ENCODE measurements at places on chromosomes 6 and 20.

GRCh38 chr20:44279228-44279627, 31.8 kb downstream of the FITM2 start:
- no peak for DNase-seq

- no peak for DNase-seq
Observed at GRCh38 chr6:154611847-154612246, 101.4 kb upstream of the CNKSR3 start.

- no peak for DNase-seq
Observed at GRCh38 chr6:33985313-33985751, 160.6 kb downstream of the GRM4 start.

DNA sequence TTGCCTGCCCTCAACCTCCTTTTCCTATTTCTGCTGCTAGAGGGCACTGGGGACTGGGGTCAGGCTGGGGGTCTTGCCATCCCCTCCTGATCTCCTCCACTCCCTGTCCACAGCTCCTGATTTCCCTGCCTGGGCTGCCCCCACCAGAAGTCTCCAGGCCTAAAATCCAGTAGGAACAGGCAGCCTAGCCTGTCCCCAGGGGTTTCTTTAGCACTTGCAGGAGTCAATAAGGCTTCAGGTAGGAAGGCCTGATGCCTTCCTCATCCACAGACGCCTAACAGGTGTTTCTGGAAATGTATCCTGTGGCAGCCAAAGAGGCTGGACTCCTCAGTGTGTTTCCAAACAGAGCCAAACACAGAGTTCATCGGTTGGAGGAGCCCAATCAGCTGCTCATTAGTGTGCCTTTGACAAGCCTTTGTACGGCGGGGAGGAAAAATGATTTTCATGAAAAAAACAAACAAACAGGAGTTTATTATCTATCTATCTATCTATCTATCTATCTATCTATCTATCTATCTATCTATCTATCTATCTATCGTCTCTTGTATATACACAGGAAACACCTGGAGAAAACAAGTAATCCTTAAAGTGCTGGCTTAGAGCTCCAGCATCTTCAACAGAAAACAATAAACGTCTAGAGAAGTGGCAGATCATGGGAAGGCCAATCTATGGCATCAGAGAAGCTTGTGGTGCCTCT, 3.7 kb upstream of the RAET1E start:
- no peak for DNase-seq

GRCh38 chr20:4089756-4090487, 74.6 kb upstream of the RNF24 start:
- no peak for DNase-seq

DNA sequence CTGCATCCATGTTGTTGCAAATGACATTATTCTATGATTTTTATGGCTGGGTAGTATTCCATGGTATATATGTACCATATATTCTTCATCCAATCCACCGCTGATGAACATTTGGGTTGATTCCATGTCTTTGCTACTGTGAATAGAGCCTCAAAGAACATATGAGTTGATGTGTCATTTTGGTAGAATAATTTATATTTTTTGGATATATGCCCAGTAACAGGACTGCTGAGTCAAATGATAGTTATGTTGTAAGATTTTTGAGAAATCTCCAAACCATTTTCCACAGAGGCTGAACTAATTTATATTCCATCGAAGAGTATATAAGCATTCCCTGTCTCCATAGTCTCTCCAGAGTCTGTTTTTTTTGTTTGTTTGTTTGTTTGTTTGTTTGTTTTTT, 1373.5 kb downstream of the GRIK2 start:
- DNase-seq = no peak

GRCh38 chr20:63223121-63223825, 7.3 kb upstream of the YTHDF1 start:
- no peak for DNase-seq

DNA sequence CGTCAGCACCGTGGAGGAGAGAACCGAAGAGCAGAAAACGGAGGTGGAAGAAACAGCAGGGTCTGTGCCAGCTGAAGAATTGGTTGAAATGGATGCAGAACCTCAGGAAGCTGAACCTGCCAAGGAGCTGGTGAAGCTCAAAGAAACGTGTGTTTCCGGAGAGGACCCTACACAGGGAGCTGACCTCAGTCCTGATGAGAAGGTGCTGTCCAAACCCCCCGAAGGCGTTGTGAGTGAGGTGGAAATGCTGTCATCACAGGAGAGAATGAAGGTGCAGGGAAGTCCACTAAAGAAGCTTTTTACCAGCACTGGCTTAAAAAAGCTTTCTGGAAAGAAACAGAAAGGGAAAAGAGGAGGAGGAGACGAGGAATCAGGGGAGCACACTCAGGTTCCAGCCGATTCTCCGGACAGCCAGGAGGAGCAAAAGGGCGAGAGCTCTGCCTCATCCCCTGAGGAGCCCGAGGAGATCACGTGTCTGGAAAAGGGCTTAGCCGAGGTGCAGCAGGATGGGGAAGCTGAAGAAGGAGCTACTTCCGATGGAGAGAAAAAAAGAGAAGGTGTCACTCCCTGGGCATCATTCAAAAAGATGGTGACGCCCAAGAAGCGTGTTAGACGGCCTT, 41.6 kb downstream of the ZBTB2 start:
- no peak for DNase-seq

DNA sequence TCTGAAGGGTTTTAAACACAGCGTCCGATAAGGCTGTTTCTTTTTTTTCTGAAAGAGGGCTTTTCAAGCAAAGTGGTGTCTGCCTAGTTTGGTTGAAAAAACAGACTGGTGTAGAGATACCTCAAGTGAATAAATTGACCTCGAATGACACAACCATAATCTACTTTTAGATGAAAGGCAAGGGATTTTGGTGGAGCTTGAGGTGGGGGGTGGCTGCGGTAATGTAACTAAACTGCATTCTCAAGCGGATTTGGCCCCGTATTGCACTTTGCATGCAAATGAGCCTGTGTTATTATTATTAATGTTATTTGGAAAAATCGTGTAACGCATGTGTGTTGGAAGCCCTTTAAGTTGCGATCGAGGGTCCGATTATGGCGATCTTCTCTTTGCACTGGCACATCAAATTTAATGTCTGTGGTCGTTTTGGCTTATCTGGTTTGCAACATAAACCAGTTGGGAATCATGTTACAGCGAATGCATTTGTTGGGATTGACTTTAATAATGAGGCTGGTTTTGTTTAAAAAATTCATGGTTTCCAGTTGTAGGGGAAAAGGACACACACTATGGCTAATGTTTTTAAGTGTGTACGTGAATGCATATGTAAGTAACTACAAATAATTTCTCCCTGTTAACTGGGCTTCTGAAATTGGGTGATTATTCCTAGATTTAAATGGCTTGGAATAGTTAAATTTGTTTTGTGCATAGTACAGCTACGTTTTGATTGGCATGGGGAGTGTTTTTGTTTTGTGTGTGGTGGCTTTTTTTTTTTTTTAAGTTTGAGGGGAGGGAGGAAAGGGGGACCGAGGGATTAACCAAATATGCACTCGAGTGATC, 1.0 kb downstream of the JARID2 start:
- peak; percentile 16 for DNase-seq

DNA sequence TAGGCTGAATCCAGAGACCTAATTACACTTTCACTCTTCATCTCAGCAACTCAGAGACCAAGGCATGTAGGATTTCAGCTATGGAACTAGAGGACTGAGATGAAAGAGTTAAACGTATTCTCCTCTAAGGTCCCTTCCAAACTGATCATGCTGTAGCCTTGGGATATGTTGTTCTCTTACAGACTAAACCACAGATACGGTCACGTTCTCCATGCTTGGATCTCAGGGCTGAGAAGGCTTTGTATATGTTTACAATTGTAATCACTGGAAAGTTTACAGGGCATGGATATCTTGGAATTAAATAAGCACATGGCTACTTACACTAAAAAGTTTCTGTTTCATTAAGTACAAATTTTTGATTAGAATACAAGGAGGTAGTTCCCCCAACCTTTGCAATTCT, 50.1 kb downstream of the PKIB start:
- DNase-seq = no peak

DNA sequence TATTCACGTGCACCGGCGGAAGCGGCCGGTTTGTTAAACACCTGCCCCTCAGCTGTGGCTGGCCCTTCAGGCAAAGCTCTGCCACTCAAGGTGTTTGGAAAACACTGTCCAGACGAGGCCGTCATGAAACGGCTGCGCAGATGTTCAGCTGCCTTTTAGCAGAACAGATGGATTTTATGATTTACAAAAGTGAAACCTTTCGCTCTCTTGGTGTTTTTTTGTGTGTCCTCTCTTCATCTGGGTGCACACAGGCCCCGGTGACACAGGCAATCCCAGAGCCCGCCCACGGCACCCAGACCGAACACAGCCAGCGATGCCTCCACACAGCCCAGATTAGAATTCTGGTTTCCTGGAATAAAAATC, 397.0 kb downstream of the SMOC2 start:
- no peak for DNase-seq

- no peak for DNase-seq
Observed at GRCh38 chr6:40719671-40720374, 132.7 kb upstream of the LRFN2 start.

DNA sequence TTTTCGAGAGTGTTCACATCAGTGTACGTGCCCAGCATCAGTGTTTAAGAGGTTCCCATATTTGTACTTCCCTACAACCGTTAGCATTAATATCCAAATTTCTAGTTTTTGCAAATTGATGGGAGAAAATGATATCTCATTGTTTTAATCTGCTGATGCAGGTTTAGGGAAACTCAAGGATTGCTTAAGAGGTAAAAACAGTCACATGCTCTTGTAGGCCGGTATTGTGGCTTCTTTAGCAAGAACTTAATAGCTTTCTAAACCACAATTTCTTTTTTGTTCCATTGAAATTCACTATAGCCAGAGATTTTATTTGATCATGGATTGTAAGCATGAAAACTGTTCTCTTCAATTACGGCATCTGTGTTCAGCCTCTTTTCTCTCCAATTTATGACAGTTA, 29.5 kb downstream of the BEND6 start:
- no peak for DNase-seq

DNA sequence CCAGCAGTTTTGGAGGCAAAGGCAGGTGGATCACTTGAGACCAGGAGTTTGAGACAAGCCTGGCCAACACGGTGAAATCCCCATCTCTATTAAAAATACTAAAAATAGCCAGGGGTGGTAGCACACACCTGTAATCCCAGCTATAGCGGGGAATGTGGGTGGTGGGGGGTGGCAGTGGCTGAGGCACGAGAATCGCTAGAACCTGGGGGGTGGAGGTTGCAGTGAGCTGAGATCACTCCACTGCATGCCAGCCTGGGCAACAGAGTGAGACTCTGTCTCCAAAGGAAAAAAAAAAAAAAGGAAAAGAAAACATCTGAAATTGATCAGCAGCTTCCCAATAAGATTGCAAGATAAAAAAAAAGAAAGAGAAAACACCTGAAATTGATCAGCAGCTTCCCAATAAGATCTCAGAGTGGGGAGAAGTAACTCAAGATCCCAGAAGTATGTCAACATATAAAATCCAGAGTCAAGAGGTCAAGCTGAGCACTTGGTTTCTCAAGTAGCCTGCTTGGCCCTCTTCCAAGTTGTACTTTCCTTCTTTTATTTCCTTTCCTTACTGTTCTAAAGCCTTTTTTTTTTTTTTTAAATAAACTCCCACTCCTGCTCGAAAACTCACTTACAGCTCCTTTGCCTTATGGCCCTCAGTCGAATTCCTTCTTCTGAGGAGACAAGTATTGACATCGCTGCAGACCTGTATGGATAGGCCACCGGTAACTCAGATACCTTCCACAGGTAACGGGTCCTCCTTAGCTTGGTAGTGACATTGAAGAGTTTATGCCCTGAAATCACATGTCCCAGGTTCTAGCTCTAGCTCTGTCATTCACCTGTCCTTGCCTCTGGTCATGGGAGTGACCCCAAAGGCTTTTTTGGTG, 368.5 kb upstream of the SYNCRIP start:
- no peak for DNase-seq

DNA sequence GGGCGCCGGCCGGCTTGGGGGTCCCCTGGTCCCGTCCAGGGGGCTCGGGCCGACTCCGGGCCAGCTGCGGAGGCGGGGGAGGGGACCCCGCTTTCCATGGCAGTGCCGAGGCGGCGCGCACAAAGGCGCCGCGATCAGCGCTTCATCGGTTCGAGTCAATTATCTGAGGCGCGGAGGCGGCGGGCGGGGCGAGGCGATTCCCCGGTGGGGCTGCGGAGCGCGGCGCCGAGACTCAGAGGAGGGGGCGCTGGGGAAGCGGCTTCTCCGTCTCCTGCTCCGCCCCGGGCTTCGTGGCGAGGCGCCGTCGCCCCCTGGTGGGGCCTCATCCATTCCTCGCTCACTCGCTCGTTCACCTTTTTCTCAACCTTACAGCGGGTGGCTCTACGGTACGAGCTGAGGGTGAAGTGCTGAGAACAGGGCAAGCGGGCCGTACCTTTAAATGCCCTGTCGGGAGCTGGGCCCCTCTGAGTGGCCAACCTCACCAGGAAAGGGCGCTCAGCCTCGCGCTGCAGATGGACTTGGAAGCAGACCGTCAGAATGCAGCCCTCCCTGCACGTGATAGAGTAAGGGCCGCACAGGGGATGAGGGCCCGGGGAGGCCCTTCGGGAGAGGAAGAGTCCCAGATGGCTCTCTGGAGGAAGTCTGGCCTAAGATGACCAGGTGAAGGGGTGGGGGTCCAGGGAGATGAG, 39.9 kb downstream of the SLC52A3 start:
- DNase-seq = no peak

DNA sequence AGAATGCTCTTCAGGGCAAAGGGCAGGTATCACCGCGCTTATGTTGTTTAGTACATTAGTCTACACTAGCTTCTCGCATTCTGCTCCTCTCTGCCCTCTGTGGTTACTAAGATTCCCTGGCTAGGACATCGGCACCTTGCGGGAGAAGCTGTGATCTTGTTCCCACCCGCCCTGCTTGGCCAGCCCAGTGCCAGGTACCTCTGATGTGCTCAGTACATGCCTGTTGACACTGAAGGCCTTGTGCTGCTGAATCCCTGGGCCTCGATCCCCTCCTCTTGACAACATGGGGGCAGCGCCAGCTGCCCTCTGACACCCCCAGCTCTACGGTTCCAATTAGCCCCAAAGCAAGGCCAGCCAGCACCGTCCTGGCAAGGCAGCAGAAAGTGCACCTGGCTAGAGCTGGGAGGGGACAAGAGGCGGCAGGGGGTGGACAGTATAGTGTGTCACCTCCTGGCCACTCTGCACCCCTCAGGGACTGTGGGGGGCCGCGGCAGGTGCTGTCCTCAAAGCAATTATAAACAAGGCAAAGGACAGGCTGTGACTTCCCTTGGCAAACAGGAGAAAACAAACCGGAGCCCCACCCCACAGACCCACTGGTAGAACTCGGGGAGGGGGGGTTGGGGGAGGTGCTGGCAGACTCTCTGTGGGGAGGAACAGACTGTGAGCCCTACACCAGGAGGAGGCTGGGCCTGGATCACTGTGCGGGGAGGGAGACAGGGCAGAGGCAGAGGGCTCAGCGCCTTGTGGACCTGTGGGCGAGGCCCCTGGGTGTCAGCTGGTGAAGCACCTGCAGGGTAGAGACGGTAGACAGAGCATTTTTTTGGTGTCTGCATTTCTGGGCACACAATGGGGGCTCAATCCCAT, 7.1 kb downstream of the TFEB start:
- no peak for DNase-seq

GRCh38 chr6:8829796-8830195, 394.5 kb upstream of the SLC35B3 start:
- DNase-seq = no peak
